Myometrial cell (primary cell): ENCODE measurements at places on chromosomes 3 and 15. TPM values are rescaled to one million over a fixed set of nuclear protein-coding genes. Genes with fewer than 3 reads are reported as not detected.

Gene NAA50
- 130 and 135 TPM in 2 replicates for total RNA-seq

Gene FSTL1
- total RNA-seq: 500 and 637 TPM in 2 replicates

Gene SCG5
- total RNA-seq: 10.7 and 15.4 TPM in 2 replicates

Gene TM6SF1
- total RNA-seq: 1.2 and 3.4 TPM in 2 replicates
